ENCODE measurements at places on chromosomes 3 and 15. TPM values are rescaled to one million over a fixed set of nuclear protein-coding genes. Genes with fewer than 3 reads are reported as not detected.

GRCh38 chr3:65409176-65409569 lies 629.5 kb downstream of the MAGI1 start:
- DNase-seq: no peak

GRCh38 chr3:56076746-56077145 lies 391.5 kb downstream of the ERC2 start:
- DNase-seq: no peak

DNA sequence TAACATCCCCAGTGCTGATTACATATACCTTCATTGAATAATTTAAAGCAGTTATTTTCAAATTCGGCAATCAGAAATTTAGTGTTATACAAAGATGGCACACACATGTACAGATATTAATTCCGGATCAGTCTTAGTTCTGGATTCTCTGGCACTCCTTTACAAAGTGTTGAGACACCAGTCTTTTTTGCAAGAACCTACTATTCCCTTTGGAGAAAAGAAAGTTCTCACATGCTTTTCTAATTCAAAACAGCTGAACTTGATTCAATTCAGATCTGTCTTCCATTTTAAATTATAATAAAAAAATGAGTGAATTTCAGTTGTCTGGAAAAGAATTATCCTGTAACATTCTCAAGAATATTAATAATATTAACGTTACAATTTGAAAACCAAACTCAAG lies 20.4 kb downstream of the CCDC191 start:
- no peak for DNase-seq

DNA sequence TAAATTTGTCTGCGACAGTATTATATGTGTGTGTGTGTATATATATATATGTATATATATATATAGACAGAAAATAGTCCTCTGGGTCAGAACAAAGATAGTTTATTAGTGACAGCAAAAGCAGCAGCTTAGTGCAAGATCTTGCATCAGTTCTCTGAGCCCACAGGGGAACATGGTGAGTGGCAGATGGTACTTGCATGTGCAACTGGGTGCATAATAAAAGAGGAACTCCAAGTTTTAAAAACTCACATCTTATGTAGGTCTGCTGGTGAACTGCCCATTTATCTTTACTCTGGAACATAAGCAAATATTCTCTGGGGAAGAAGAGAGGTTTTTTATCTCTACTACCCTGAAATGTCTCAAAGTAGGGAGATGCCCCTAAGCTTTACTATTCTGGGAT lies 276.4 kb downstream of the POLQ start:
- DNase-seq: no peak

GRCh38 chr3:22887664-22888291 lies 315.3 kb upstream of the UBE2E2 start:
- no peak for DNase-seq

GRCh38 chr3:81913886-81914663 lies 152.6 kb upstream of the GBE1 start:
- DNase-seq: no peak

DNA sequence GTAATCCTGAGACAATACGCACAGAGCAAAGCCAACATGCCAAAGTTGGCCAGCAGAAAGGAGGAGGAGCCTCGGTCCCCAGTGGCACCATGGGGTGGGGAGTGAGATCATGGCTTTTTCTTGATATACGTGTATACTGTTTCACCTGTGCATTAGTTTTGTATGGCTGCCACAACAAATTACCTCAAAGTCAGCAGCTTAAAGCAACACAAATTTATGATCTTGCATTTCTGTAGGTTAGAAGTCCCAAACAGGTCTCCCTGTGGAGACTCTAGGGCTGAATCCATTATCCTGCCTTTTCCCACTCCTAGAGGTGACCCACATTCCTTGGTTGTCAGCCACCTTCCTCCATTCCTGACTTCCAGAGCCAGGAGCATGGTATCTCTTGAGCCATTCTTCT lies 176.9 kb upstream of the NSMCE3 start:
- DNase-seq: no peak

- DNase-seq: no peak
Measured at GRCh38 chr3:13491206-13491974, 11.3 kb downstream of the HDAC11 start.

DNA sequence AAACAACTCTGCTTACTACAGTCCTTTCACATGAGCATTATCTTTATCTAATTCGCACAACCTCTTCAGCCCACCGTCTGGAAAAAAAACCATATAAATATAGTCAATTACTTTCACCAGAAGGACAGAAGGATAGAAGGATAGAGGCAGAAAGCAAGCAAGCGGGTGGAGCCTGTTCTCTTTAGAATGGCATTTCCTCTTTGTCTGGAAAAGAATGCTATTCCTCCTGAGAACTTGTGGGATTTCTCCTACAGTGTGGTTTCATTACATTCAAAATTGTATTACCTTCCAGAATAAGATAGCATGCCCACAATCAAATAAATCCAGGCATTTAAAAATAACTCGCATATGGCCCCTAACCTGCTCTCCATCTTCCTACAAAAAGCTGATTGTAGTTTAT lies 23.1 kb downstream of the SLC30A4 start:
- no peak for DNase-seq

DNA sequence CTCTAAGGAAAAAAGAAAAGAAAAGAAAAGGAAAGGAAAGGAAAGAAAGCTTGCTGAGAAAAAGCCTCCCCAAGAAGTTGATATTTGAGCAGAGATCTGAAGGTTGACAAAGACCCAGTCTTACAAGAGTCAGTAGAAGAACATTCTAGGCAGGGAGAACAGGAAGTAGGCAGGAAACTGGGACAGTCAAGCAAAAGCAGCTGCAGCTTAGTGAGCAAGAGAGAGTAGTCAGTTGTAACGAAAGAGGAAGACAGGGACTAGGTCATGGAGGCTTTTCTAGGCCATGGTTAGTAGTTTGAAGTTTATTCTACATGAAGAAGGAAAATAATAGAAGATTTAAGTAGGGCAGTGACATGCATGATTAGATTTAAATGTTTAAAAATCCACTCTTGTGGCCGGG lies 31.8 kb upstream of the KLHL6 start:
- no peak for DNase-seq

- no peak for DNase-seq
Measured at GRCh38 chr3:101501783-101502182, 11.2 kb downstream of the SENP7 start.

- DNase-seq: no peak
Measured at GRCh38 chr15:74636984-74637383, 21.3 kb downstream of the CLK3 start.

- DNase-seq: no peak
Measured at GRCh38 chr15:89777782-89778380, 1.7 kb downstream of the MESP2 start.

- no peak for DNase-seq
Measured at GRCh38 chr15:40045572-40046217, 6.7 kb upstream of the SRP14 start.

DNA sequence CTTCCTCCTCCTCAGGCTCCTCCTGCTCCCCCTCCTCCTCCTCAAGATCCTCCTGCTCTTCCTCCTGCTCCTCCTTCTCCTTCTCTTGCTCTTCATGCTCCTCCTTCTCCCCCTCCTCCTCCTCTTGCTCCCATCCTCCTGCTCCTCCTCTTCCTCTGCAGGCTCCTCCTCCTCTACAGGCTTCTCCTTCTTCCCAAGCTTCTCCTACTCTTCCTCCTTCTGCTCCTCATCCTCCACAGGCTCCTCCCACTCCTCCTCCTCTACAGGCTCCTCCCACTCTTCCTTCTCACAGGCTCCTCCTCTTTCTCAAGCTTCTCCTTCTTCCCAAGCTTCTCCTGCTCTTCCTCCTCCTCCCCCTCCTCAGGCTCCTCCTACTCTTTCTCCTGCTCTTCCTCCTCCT lies 47.7 kb downstream of the WNT7A start:
- DNase-seq: no peak

DNA sequence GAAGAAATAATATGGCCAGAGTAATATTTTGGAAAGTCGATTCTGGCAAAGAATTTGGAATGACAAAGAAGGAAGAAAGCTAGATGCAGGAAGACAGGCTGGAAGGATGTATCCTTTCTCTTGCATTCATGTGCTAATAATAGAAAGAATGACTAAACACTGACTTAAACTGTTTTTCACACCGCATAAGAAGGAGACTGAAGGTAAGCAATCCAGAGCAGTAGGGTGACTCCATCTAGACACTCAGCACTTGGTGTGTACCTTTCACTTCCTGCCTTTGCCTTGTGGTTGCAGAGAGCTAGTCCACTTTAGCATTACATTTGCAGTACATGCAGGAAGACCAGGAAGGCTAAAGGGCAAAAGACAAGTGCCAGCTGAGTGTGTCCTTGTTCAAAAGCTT lies 234.6 kb downstream of the RBMS3 start:
- no peak for DNase-seq

DNA sequence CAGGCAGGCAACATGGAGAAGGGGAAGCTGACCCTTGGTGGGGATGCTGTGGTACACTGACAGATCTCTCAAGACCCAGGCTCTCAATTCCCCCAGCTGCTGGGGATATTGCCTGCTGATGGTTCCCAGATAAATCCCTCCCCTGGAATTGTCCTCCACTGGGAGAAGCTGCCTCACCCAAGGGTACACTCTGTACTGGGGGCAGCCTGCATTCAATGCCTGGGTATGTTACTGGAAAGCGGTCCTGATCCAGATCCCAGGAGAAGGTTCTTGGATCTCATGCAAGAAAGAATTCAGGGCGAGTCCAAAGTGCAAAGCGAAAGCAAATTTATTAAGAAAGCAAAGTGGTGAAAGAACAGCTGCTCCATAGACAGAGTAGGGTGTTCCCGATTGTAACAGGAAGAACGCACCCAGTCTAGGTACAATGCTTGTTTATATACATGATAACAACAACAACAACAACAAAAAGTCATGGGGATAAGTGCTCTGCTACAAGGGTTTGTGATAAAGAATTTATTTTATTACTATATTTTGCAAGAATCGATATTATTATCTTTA lies 591.5 kb upstream of the ADAMTS9 start:
- no peak for DNase-seq

GRCh38 chr3:83011481-83011880 lies 1250.0 kb upstream of the GBE1 start:
- DNase-seq: no peak

DNA sequence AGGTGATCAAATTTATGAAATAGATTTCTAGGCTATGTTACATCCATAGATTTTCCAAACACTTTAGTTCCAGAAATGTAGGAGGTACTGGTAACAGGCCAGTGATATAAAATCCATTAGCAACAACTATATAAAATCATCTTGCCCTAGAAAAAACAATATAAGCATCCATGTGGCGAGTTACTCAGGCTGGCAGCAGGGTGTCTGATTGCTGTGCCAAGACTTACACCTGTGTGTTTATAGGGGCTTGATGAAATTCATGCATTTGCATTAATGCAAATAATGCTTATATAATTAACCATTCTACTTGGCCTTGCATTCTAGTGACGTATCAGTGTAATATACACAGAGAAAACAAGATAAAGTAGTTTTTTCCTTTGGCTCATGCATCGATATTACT lies 153.4 kb downstream of the PLCL2 start:
- no peak for DNase-seq

- no peak for DNase-seq
Measured at GRCh38 chr3:6994081-6994668, 133.3 kb downstream of the GRM7 start.

DNA sequence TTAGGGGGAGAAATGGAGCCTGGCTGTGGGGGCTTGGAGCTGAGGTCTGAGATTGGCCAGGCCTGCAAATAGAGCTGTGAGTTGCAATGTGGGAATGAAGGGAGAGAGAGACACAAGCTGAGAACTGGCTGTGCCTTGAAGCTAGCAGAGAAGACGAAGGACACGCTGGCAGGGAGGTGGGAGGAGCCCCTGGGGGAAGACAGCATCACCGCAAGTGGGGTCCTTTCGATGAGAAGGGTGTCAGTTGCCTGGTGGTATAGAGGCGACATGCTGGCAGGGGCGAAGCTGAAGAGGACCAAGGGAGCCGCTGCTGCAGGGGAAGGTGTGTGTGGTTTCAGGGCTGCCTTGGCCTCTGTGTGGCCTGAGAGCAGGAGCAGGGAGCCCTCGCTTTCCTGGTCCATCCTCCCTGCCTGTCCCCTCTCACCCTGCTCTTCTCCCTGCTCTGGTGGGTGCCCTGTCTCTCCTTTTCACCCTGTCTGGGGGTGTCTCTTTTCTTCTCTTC lies 5.5 kb downstream of the RHCG start:
- DNase-seq: no peak

GRCh38 chr3:42529468-42529867 lies 27.0 kb downstream of the VIPR1 start:
- DNase-seq: no peak

- no peak for DNase-seq
Measured at GRCh38 chr3:24151594-24151993, 206.5 kb downstream of the NR1D2 start.

DNA sequence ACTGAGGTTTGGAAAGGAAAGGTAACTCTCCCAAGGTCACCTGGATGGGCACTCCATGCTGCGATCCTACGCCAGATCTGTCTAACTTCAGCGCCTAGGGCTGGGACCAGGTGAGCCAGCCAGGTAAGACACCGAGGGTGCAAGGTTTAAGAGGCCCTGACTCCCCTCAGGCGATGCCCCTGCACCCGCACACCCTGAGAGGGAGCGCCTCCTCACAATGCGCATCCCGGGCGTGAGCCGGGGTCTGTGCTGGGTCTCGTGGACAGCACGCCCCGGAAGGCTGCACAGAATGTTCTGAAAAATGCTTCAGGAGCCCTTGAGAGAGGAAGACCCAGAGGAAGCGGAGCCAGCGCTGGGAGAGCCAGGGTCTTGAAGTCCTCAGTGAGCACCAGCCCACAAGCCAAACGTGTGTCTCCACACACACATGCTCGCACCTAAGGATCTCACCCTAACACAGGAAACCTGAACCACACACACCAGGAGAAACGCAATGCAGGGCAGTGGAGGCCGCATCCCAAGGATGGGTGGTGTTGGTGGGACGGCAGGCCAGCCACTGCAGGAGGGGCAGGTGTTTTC lies 142.0 kb downstream of the ADAMTS17 start:
- no peak for DNase-seq

DNA sequence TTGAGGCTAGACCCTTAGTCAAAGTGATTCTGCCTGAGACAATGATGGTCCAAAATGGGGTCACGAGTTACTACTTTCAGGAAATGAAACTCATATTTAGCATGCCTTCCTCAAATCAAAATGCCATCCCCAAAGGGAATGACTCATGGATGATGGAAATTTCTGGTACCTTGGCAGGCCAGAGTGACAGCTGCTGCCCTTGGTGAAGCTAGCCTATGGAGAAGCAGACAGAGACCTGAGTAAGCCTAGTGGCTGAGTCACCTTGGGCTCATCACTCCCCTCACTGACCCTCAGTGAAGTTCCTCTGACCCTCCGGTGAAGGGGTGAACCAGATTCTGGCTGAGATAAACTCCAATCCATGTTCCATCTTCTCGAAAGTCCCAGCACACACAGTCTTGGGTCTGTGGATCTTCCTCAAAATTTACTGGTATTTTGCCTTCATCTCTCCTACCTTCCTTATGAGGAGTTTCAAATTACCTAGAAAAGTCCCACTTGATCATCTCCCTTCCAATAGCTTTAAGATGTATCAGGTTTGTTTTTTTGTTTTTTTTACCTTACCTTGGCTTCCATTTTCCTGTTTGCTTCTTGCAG lies 54.5 kb upstream of the ABHD17C start:
- DNase-seq: no peak

SLC38A3 gene
- 2.5 TPM for polyA plus RNA-seq

MITF gene
- 4.3 TPM for polyA plus RNA-seq

STAG1 gene
- 27.3 TPM for polyA plus RNA-seq

CHRM5 gene
- polyA plus RNA-seq: 0.03 TPM

MDFIC2 gene
- not detected for polyA plus RNA-seq

MYO9A gene
- polyA plus RNA-seq: 26.0 TPM

BTD gene
- 11.2 TPM for polyA plus RNA-seq

ACKR2 gene
- polyA plus RNA-seq: 0.21 TPM

LTK gene
- polyA plus RNA-seq: 7.3 TPM

QTRT2 gene
- polyA plus RNA-seq: 15.6 TPM
